ENCODE measurements at places on chromosomes 2 and 18.

GRCh38 chr18:59140302-59140885, 710 bp downstream of the SEC11C start:
- no peak for DNase-seq

DNA sequence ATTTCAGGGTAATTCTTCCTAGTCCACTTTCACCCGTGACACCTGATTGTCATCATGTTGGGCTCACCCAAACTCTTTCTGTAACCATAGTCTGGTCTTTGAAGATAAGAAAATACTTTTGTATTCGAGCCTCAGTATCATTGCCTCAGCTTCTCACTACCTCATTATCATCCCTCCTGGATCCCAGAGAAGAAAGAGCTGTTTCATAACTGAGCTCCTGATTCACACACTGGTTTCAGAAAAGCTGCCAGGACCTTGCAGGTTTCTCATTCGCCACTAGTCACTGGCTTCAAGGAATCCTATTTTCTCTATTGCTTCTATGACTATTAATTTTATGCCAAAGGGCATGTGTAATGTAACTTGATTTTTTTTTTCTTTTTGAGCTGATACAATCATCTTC, 2.9 kb upstream of the CRIM1 start:
- no peak for DNase-seq

DNA sequence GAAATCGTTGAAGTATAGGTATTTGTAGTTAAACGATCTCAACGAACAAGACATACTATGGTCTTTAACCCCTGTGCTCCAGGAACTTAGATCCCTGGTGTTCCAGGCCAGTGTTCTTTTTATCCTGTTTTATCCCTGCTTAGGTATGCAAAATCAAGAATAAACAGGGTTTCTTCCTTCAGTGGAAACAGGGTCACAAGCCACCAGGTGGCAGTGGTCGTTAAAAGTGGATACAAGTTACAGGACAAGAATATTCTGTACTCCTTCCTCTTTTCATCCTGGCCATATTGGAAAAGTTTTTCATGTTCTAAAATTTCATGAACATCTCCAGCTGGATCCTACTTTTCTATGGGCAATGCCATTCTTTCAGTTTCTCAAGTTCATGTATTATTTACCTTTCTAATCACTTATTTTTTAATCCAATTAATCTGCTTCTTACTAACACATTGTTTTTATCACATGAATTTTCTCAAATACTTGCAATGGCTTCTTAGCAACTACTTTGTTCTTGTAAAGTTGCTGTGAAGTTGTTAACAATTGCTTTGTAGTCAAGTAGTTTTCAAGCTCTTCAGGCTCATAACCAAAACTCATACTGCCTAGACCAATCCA, 16.4 kb upstream of the HNMT start:
- DNase-seq = no peak

GRCh38 chr2:196453613-196454047, 185.9 kb upstream of the CCDC150 start:
- DNase-seq = no peak

DNA sequence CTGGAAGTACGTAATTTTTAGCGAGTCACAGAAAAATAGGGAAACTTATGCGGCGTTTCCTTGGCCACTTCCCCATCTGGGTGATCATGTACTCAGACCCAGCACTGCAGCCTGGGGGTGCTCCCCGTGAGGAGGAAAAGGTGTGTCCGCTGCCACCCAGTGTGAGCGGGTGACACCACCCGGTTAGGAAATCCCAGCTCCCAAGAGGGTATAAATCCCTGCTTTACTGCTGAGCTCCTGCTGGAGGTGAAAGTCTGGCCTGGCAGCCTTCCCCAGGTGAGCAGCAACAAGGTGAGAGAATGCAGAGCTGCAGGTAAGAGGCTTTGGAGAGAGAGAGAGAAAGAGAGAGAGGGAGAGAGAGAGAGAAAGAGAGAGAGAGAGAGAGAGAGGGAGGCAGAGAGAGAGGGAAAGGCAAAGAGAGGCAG, at the start of gene IL1R2:
Gene IL1R2 (plus strand): TSS at position 240 of the 425 bp plus-strand sequence. CDS start 16,616 bp downstream, outside the sequence.
- no peak for DNase-seq

GRCh38 chr2:169819106-169819505, 5.6 kb downstream of the METTL5 start:
- DNase-seq = no peak

- no peak for DNase-seq
Measured at GRCh38 chr2:231280846-231281245, 82.4 kb downstream of the ARMC9 start.

GRCh38 chr2:127455566-127456493, 37.6 kb downstream of the PROC start:
- no peak for DNase-seq

DNA sequence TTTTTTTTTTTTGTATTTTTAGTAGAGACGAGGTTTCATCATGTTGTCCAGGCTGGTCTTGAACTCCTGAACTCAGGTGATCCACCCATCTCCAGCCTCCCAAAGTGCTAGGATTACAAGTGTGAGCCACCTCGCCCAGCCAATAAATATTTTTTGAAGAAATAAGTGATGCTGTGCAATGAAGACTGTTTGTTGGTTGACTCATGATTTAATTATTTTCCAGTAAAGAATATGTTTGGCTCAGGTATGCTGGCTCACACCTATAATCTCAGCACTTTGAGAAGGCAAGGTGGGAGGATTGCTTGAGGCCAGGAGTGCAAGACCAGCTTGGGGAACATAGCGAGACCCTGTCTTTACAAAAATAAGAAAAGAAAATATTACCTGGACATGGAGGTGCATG, 41.8 kb upstream of the LPIN2 start:
- DNase-seq = no peak

DNA sequence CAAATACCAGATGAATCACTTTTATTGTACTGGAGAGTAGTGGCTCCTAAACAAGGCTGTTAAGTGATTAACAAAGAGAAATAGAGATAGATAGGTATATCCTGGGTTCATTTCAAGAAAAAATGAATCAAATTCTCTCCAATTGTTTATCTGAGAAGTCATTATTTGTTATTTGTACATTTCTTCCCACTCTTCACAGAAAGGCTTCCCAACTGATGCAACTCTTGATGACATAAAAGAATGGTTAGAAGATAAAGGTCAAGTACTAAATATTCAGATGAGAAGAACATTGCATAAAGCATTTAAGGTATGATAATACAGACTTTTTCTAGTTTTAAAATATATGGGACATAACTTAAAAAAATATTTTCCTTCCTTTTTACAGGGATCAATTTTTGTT, 7.9 kb downstream of the SSB start:
- DNase-seq = no peak

GRCh38 chr2:19767899-19768298, 133.9 kb downstream of the TTC32 start:
- no peak for DNase-seq

DNA sequence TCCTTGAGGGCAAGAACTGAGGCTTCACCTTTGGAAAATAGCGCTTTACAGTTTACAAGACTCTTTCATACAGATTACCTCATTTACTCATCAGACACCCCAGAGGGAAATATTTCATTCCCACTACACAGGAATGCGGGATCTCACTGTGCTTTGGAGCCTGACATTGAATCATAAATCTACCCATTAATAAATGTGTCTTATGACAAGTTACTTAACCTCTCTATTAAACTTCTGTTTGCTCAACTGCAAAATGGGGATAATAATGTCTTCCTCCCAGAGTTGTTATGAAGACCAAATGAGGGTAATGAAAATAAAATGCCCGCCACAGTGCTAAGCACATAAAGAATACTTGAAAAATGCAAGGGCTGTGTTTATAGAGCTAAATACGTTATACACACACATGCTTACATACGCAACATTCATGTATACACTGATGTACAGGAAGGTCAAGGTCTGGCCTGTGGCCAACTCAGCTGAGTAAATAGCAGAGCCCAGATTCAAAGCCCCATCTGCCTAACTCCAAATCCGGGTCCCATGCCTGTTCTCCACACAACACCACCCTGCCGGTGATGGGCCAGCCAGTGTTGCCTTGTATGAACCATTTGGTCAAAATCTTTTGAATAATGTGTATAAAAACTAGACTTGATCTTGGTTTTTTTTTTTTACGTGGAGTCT, 77.8 kb upstream of the STPG4 start:
- DNase-seq = no peak

- no peak for DNase-seq
Measured at GRCh38 chr2:171807119-171807518, 86.9 kb downstream of the SLC25A12 start.

- no peak for DNase-seq
Measured at GRCh38 chr18:23710068-23710527, 20.8 kb downstream of the LAMA3 start.

- no peak for DNase-seq
Measured at GRCh38 chr2:126909366-126909765, 10.7 kb downstream of the TEX51 start.

- no peak for DNase-seq
Measured at GRCh38 chr2:191835539-191836350, 11.1 kb downstream of the CAVIN2 start.

GRCh38 chr2:129404000-129404685, 575.3 kb upstream of the RAB6C start:
- DNase-seq = no peak

DNA sequence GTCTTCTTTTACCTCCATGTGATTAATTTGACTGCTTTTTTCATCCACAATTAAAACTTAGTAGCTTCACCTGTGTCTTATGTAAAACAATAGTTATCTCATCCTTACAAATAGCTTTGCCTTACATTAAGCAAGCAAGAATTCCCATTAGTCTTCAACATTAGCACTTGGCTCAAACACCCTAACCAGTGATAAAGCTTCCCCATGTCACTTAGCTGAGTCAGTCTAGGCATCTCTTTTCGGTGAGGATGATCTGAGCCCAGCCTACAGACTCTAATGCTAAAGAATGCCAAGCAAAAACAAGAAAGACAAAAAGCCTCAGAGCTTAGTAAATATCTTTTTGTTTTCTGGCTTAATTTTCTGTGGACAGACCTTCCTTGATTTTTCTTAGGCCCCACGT, 26.1 kb downstream of the GAD1 start:
- DNase-seq = no peak

- no peak for DNase-seq
Measured at GRCh38 chr2:88828397-88829137, 137.1 kb downstream of the RPIA start.

- DNase-seq = no peak
Measured at GRCh38 chr2:71747559-71747958, 294.2 kb downstream of the DYSF start.

DNA sequence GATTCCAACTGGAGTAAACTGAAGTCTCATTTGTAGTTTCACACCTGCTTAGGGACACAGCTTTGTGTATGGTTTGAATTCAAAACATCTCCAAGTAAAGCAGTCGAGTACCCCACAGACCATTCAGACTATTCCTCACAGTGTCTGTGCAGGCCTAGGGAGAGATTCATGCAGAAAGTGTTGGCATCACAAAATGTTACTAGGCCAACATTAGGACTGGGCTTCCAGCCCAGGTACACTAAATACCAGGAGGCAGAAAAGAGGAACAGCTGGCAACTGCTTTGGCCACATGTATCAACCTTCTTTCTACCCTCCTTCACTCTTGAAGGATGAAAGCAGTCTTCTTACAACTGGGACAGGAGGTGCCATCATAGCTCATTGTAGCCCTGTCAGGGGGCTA, 270.4 kb upstream of the TMEFF2 start:
- DNase-seq = no peak

Data from activated T-helper 1 cell treated with anti-CD3 and anti-CD28 coated beads, Interleukin-2, amount 50 U/mL, for 16 hours (primary cell).